ENCODE measurements at places on chromosomes 5 and 9. TPM values are rescaled to one million over a fixed set of nuclear protein-coding genes. Genes with fewer than 3 reads are reported as not detected.

The CFAP90 gene
- not detected for total RNA-seq

The C9orf153 gene
- total RNA-seq: 0.18 TPM

The SH3TC2 gene
- not detected for total RNA-seq

The C9 gene
- total RNA-seq: 0.13 TPM

The ARL14EPL gene
- total RNA-seq: not detected

The STPG3 gene
- total RNA-seq: not detected

The SPATA31A1 gene
- total RNA-seq: not detected

The IL9 gene
- not detected for total RNA-seq

The SLC46A2 gene
- not detected for total RNA-seq

The CCNJL gene
- 0.08 TPM for total RNA-seq

The NUTM2G gene
- total RNA-seq: not detected

The DNM1 gene
- 0.21 TPM for total RNA-seq

The ENC1 gene
- total RNA-seq: 53.5 TPM

The LVRN gene
- not detected for total RNA-seq

The FAM163B gene
- total RNA-seq: not detected

The DOK3 gene
- total RNA-seq: 107 TPM

The FAM169A gene
- total RNA-seq: 4.5 TPM

The FOXI1 gene
- not detected for total RNA-seq

The NEUROG1 gene
- not detected for total RNA-seq

The POMT1 gene
- total RNA-seq: 19.2 TPM

The GABBR2 gene
- total RNA-seq: 1.4 TPM

The P4HA2 gene
- 7.9 TPM for total RNA-seq

The SPATA6L gene
- total RNA-seq: 2.1 TPM

The CNTNAP3B gene
- total RNA-seq: 0.21 TPM

The GDF9 gene
- total RNA-seq: 0.85 TPM

The IL7R gene
- total RNA-seq: 1.3 TPM

The MELK gene
- total RNA-seq: 36.6 TPM

The PTBP3 gene
- total RNA-seq: 108 TPM

The IFNE gene
- total RNA-seq: not detected

The KIF4B gene
- 0.05 TPM for total RNA-seq

The SPINK1 gene
- 2.8 TPM for total RNA-seq

The FCN2 gene
- not detected for total RNA-seq
